ENCODE measurements at places on chromosomes 6 and 20.
A peak's percentile ranks its signal among the peaks of the same experiment; 100 is the strongest.

- DNase-seq: no peak
These were observed 117.0 kb downstream of the SLC16A10 start for GRCh38 chr6:111204305-111204704.

GRCh38 chr20:13420625-13421024 lies 199.6 kb downstream of the ISM1 start:
- DNase-seq: no peak

DNA sequence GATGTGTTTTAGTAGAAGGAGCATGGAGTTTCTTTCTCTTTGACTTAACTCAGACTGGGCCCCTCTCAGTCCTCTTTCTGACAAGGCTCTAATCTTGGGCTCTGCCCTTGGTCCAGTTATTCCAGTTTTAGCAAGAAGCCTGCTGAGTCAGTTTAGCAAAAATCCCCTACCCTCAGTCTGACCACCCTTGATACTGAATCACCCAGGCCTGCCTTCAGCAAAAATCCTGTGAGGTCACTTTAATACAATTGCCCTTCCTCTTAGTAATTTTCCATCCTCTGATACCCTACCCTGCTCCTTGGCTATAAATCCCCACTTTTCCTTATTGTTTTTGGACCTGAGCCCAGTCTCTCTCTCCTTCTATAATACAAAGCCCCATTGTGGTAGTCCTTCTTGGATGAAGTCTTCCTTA lies 326.7 kb upstream of the NOX3 start:
- no peak for DNase-seq

- DNase-seq: no peak
These were observed 25.7 kb upstream of the SAYSD1 start for GRCh38 chr6:39140556-39141167.

- peak; percentile 60 for DNase-seq
These were observed 73.1 kb downstream of the OR2B2 start for GRCh38 chr6:27838945-27839625.

- DNase-seq: no peak
These were observed 92.8 kb upstream of the FAM184A start for GRCh38 chr6:119171088-119171841.

DNA sequence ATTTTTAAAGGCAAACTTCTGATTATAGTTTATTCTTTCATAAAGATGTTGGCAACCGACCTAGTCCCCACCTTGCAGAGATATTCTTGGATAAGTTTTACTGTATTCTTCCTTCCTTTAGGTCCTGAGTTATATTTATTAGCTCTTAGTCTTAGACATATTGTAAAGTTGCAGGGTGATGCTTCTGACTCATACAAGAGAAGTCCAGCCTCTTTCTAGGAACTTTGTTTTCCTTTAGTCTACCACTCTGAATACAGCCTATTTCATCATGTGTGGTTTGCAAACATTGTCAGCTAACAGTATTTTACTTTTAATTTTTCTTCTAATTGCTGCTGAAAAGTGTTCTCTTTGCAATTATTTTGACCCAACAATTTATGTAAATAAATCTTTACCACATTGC lies 686.7 kb downstream of the COL12A1 start:
- no peak for DNase-seq

DNA sequence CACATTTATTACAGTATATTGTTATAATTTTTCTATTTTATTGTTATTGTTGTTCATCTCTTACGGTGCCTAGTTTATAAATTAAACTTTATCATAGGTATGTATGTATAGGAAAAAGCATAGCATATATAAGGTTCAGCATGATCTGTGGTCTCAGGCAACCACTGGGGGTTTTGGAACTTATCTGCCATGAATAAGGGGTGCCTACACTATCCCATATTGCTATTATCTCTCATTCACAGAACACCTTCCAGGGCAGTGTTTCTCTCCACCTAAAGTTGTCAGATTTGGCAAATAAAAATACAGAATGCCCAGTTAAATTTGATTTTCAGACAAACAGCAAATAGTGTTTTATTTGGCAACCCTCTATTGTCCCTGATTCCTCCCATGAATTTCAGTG lies 35.5 kb upstream of the FAM184A start:
- DNase-seq: no peak

DNA sequence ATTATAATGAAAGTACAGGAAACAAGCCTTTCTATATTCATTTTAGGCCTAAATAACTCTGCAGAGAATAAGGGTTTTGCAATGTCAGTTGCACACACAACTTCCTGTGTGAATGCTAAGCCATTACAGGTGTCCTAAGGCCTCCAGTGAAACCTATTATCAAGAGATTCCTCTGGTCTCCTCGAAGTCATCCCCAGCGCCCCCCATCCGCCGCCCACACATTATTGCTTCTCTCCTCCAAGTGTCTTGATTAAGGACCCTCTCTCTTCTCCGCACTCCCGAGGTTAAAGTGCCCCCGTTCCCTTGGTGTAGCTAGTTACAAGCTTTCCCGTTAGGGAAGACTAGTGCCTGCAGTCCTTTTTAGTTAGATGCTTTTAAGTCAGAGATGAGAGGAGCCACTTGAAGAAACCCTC lies 1.3 kb downstream of the HIVEP2 start:
- DNase-seq: peak; percentile 83

- DNase-seq: peak; percentile 5
These were observed 69.3 kb downstream of the EYA2 start for GRCh38 chr20:46963758-46964617.

- no peak for DNase-seq
These were observed 62.4 kb downstream of the SYNDIG1 start for GRCh38 chr20:24531631-24532419.

- DNase-seq: no peak
These were observed 10.5 kb downstream of the DDRGK1 start for GRCh38 chr20:3193806-3194616.

DNA sequence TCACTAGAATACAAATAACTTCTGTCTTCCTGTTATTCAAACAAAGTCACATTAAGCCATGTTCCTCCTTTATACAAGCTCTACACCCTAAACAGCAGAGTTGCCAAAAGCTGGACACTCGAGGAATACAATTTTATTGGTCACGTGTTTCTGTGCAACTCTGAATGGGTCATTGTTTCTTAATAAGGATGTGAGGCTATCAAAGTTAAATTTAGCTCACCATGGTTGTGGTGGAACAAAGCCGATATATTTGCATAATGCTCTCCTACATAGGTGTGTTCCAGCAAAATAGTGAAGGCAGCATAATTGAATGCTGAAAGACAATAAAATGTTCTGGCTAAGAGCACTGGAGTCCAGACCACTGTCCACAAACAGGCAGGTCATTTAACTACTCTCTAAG lies 36.9 kb upstream of the CD2AP start:
- DNase-seq: no peak

GRCh38 chr6:33442283-33442682 lies 12.1 kb upstream of the ZBTB9 start:
- no peak for DNase-seq

DNA sequence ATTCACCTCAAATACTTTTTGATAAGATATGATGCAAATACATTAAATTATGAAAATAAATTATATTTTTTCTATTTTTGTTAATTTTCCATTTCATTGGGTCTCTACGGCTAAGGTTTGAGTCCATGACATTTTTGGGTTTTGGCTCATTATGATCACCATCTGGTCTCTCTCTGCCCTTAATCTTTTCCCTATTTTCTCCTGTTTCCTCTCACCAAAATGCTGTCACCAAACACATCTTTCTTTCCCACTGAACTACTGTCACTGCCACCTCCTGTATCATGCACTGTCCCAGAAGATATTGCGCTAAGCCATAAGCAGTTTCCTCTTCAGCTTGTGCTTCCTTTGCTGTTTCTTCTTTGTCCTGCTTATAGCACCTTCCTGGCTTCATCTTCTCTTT lies 42.0 kb upstream of the OGFRL1 start:
- no peak for DNase-seq

DNA sequence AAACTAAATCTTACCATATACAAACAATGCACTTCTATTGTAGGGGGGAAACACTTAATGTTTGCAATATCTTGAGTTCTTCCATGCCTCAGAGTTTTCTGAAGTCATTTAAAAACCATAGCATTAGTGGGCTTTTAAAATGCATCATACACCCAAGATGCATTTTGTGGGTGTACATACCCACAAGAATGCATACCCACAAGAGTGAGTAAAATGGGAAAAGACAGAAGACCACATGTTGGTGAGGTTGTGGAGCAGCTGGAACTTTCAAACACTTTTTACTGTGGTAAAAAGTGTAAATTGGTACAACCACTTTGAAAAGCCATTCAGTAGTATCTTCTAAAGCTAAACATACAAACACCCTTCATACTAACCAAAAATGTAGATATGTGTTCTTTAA lies 57.5 kb downstream of the CYB5R4 start:
- no peak for DNase-seq

GRCh38 chr6:162785632-162786242 lies 58.0 kb downstream of the PACRG start:
- DNase-seq: no peak

GRCh38 chr20:57024849-57025248 lies 241.6 kb downstream of the BMP7 start:
- no peak for DNase-seq

- DNase-seq: no peak
These were observed 190.3 kb upstream of the PCSK2 start for GRCh38 chr20:17036541-17036940.

DNA sequence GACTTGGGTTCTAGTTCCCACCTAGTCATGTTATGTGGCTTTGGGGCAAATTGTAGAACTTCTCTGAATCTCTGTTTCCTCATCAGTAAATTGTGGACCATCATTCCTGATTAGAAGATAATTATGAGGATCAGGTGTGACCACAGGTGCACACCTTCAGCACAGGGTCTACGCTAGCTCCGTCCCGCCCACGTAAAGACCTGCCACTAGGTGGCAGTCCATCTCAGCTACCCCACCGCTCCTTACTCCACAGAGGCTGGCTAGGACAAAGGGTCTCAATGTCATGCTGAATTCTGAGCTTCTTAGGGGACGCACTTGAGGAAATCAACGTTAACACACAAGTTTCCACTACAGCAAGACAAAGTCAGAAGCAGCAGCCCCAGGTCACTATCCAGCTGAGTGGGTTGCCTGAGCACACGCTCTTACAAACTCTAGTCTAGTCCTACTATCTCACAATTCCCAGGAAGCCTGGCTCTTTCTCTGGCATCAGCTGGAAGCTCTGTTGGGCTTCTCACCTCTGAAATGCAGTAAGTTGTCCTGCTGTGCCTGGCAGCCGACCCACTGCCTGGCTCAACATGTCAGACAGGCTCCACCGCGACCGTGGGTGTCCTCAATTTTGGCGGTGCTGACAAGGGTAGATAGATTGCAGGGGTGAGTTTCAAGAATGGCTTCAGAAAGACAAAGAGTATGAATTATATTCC lies 2.0 kb upstream of the PLCG1 start:
- peak; percentile 78 for DNase-seq

GRCh38 chr6:1110164-1110563 lies 201.7 kb upstream of the FOXQ1 start:
- no peak for DNase-seq

DNA sequence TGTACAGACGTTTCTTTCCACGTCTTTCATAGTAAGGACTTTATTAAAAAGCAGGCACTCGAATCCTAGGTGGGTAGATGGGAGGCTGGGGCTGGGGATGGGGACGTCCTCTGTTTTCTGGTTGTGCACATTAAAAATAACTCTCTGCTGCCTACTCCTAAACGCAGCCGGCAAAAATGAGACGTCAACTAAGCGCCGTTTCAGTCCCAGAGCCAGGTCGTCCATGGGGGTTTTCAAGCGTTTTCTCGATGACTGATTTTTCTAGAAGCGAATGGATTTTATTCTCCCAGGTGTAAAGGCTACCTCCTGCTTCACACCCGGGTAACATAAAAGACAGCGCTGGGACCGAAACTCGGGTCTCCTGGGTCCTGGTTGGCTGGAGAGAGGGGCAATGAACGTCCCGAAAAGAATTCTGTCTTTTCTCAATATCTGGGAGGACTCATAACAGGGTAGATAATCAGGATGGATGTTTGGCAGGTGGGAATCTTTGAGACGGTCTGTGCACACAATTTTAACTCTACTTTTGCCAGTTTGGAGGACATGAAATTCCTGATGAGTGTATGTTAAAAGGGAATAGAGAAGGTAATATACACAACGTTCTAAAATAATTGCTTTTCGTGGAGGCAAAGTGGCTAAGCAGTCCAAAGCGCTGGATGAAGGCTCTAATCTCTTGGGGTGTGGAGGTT lies 25.2 kb downstream of the GPX6 start:
- no peak for DNase-seq

- DNase-seq: no peak
These were observed 21.7 kb upstream of the DAAM2 start for GRCh38 chr6:39770446-39770845.

DNA sequence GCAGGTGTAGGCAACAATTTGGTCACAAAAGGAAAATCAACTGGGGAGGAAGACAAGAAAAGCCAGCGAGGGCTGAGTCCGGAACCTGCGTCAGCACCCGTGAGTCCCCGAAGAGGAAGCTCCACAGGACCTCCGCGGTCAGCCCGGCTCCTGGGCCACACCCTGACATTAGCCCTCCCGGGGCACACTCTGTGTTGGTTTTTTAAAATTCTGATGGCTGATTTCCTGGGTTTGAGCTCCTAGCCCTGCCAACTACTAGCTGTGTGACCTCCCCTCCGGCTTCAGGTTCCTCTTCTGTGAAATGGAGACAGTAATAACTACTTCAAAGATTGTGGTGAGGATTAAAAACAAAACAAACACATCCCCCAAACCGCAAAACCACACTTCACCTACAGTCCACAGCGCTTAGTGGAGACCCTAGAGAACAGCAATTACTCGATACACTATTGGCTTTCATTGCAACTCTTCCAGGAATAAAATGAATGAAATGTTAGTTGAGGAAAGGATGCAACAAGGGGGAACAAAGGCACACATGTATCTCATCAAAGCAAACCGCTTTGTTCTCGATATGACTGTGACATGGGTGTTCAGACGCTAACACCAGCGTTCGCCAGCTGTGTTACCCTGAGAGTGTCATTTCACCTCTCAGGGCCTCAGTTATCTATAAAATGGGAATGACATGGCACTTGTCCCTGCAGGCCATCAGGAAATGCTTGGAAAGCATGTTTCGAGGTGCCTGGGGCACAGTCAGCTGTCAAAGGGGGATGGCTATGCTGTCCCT lies 985 bp downstream of the ZBP1 start:
- peak; percentile 92 for DNase-seq
